ENCODE measurements at places on chromosomes 5 and 9.

- DNase-seq = no peak
These were observed 651.0 kb upstream of the RORB start for GRCh38 chr9:73845954-73846690.

DNA sequence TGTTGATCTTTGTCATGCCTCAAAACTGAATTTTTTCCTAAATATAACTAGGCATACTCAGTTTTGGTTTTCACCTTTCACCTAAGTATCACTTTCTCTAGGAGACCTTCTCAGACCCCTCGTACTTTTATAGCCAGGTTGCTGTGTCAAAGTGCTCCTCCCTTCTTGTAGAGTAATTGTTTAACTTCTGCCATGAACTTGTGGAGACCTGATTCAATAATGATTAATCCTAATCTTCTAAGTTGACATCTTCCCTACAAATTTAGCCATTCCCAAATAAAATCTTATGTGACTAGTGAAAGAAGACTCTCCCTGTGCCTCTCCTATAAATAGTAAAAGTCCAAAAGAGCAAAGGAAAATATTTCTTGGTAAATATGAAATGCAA is 159.8 kb downstream of the SPATA31D1 start:
- no peak for DNase-seq

GRCh38 chr5:35117967-35118366 is 70.2 kb upstream of the AGXT2 start:
- no peak for DNase-seq

- DNase-seq = no peak
These were observed 89.2 kb upstream of the PRRC1 start for GRCh38 chr5:127428276-127428675.

DNA sequence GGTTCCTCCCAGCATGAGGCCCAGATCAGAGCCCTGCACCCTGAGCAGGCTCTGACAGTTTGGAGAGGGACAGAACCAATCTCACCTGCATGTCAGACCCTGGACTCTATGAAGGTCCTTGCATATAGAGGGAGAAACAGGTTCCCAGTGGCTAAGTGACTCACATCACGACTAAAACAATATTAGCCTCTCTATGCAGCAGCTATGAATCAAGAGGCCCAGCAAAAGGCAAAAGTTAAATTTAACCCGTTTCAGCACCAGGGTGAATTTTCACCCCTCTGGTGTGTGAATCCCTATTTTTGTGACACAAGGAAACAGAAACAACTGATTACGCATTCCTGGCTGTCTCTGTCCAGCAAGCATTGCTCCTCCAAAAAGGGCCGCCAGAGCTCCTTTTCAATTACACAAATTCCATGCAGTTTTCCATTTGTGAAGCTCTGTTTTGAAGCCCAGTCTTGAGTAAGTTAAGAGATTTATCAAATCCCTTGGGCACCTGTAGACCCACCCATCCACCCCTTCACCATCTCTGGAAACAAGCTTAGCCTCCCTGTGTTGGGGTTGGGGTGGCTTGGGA is 136.6 kb downstream of the GABBR2 start:
- no peak for DNase-seq

DNA sequence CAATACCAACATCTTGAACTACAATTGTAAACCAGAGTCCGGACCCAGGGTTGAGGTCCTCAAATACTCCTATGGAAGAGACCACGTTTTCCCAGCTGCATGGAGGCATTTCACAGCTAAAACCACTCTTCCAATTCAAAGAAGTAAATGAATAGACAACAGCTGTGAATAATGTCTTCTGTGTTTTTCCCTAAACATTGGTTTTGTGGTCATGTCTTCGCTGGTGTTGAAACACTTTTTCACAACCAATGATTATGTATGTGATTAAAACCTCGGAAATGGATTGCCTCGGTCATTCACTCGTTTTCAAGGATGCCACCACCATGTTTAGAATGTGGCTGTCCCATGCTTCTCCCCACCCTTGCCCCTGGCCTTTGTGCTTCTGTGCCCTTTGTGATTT is 9.4 kb upstream of the TENT4A start:
- DNase-seq = no peak

GRCh38 chr5:176750144-176750543 is 60.2 kb upstream of the UNC5A start:
- DNase-seq = no peak

DNA sequence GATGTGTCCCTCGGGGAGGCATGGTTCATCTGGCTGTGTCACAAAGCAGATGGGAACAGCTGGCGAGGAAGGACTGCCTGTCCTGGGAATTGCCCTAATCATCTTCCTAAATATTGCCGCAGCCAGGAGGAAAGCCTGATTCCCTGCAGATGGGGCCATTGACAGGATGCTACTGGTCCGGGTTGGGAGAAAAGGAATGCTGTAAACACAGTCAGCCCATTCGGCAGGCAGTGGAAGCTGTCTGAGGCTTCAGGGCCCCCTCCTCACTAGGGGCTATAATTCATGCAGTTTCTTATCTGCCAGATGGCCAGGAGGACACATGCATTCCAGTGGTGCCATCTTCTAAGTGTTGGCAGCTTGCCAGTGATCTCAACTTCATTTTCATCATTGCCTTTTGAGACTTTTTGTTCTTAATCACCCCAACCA is 110.3 kb downstream of the KCNIP1 start:
- no peak for DNase-seq

DNA sequence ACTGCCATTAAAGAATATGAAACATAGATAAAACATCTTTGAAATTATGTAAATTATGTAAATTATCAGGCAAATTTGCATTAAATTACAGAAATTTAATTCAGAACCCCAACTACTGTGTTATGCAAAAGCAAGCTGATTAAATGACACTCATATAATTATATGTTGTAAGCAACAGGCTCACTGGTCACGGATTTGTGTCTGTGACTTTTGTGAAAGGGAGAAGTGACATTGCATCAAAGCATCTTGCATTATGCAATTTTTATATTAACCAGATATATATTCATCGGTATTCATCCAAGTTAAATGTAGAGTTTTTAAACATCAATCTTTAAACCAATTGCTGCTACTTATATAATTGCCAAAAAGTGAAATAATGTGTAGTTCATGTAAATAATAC is 13.0 kb upstream of the GLIPR2 start:
- DNase-seq = no peak

DNA sequence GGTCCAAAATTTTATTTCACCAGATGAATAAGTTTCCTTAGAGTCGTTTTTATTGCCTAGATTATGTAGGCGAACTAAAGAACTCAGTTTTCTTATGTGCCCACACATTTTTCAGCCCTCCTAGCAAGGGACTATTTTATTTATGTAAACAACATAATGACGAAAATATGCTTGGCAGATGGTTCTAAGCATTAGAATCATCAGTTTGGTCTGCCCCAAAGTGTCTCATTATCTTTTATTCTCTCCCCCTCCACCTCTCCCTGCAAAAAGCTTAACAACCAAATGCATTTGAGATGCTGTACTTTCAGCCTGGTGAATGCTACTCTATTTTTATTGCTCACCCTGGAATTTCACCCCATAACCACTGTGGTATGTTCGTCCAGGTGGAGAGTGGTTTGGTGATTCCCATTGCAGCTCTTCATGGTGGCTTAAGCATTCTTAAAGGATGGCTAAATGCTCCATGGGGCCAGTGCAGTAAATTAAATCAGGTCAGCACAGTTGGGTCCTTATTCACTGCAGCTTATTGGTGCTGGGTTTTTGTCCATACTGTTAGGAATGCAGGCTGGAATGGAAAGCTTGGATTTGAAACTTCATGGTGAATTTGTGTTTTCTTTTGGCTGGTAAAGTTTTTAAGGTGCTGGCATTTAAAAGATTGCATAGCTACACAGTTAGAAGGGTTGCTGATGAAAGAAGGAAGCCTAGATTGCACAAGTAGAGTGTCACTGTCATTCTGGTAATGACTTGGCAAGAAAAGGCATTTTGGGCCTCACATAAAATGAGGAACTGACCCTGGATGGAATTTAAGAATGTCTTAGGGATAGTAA is 39.2 kb downstream of the TLE4 start:
- DNase-seq = peak; percentile 32

DNA sequence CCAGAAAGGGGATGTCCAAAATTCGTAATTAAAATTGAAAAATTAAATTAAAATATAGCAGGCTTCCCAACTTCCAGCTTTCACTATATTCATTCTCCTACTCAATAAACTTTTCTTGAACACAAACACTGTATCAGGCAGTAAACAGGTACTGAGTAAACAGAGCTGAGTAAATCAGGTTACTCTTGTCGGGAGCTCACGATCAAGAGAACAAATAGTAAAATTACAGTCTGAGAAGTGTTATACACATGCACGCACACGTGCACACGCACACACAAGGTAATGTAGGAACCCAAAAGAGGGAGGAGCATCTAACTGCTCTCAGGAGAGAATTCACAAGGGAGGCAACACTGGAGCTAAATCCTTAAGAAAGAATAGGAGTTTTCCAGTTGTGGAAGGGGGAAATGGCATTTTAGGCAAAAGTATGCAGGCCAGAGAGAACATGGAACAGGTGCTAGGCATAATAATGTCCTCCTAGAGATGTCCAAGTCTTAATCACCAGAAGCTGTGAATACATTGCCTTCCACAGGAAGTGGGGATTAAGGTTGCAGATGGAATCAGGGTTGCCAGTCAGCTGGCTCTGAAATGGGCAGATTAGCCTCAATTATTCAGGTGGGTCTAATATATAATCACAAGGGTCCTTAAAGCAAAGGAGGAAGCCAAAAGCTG is 598.8 kb upstream of the BRINP1 start:
- DNase-seq = no peak

DNA sequence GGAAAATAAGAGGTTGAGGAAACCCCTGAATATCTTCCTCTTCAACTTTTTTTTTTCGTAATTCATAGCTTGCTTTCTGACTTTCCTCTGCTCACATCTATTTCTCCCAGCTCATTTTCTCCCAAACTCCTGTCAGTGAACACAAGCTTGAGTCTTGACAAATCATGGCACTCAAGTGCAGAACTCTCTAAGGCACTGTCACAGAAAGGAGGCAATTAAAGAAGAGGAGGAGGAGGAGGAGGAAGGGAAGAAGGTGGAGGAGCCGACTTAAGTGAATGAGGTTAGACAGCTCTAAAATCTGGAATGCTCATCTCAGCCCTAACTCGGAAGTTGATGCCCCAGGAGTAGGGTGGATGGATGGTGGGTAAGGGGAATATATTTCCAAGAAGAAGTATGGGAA is 27.2 kb upstream of the NUDT12 start:
- DNase-seq = no peak

DNA sequence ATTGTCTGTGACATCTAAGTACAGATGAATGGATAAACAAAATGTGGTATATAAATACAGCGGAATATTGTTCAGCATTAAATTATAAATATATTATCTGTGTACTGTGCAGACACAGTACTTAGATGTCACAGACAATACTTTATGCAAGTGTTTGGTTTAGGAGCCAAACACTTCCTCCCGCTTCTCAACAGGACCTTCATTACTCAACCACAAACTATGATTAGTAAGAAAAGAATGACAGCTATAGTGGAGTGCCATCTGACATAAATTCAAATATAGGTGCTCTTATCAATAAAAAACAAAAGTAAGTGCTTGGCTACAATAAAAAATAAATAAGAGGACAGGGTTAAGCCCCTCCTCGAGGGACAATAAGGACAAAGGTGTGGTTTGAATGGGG is 38.9 kb upstream of the STX17 start:
- DNase-seq = no peak

GRCh38 chr5:10400411-10400810 is 41.3 kb upstream of the ROPN1L start:
- no peak for DNase-seq

- no peak for DNase-seq
These were observed 287.1 kb upstream of the ZNF462 start for GRCh38 chr9:106575823-106576222.

- DNase-seq = no peak
These were observed 356.1 kb downstream of the TUSC1 start for GRCh38 chr9:25322142-25322541.

- no peak for DNase-seq
These were observed 59.6 kb downstream of the RAI14 start for GRCh38 chr5:34715711-34716110.

DNA sequence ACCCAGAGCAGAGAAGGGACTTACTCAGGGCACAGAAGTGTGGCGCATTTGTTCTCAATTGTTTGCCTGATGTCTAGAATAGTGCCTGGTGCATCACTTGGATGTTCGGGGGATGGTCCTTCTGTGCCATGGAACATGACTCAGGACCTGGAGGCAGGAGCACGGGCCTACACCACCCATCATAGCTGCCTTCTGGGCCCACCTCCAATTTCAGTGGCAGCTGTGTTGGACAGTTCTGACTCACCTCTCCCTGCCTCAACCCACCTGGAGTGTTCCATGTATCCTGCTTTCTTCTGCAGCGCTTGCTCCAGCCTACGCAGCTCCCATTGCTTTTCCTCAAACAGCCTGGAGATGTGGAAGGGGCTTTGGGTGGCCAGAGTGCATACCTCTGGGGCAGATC is 12.5 kb upstream of the CXCL14 start:
- no peak for DNase-seq

DNA sequence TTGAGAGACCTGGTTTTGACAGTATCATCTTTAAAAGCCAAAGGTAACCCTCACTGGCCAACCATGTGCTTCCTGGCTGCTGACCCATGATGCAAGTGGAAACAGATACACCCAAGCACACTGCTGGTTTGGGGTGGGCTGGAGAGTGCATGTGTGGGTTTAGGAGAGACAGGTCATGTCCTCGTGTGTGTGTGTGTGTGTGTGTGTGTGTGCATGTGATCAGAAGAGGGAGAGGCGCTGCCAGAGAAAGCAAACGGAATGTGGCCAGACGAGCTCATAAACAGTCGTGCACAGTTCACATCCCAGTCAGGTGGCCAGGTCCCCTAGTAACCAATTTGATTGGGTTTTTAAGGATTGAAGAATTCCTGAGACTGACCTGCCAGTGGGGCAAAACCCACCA is 112.8 kb upstream of the ICE1 start:
- DNase-seq = no peak

GRCh38 chr5:171311322-171312077 is 2.5 kb downstream of the TLX3 start:
- no peak for DNase-seq

GRCh38 chr9:94490465-94490864 is 64.4 kb upstream of the PCAT7 start:
- DNase-seq = no peak

- DNase-seq = peak; percentile 3
These were observed 210.9 kb downstream of the ESM1 start for GRCh38 chr5:54774281-54775170.

DNA sequence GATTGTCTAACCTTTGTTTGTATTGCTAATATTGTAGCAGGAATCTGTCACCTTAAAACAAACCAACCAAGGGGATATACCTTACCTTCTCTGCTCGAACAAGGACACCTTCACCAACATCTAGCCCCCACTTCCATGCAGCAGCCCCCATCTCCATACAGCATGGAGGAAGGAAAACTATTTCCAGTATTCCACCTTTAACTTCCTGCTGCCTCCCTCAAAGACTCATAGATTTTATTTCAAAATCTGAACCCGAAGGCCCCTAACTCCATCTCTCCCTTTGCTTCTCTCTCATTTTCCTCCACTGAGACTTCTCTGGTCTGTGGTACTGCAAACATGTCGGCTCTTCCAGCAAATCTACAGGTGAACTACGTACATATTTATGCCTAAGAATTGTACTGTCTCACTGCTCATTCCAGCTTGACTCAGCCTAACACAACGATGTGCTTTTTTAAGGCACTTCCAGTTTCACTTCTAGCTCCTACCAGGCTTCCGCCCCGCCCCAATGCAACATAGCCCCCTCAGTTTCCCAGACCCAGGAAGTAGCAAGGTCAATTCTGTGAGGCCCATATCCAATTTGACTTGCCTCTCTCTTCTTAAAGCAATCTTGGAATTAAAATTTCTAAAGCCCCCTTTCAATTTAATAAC is 70.7 kb upstream of the RNF38 start:
- DNase-seq = peak; percentile 74

- peak; percentile 34 for DNase-seq
These were observed 56.1 kb downstream of the MEF2C start for GRCh38 chr5:88826646-88827585.
